ENCODE measurements at places on chromosomes 11 and 22.

DNA sequence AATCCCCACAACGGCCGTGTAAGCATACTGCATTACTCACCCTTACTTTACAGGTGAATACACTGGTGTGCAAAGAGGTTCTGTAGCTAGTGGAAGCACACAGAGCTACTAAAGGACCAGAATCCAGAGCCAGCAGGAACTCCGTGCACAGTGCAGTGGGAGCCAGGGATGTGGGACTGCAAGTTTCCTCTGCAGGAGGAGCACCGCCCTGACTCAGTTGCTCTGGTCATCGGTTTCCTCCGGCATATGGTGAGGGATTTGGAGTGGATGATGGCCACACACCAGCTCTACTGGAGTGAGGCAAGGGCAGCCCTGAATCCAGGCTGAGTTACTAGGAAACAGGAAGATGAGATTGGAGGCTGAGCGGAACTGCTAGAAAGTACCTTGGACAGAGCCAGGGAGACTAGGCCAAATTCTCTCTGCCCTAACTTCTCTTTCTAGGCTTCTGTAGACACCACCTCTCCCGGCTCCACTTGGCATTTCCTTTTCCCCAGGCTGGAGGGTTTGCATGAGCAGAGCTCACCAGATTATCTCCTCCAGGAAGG lies 18.2 kb upstream of the C22orf42 start:
- no peak for DNase-seq

DNA sequence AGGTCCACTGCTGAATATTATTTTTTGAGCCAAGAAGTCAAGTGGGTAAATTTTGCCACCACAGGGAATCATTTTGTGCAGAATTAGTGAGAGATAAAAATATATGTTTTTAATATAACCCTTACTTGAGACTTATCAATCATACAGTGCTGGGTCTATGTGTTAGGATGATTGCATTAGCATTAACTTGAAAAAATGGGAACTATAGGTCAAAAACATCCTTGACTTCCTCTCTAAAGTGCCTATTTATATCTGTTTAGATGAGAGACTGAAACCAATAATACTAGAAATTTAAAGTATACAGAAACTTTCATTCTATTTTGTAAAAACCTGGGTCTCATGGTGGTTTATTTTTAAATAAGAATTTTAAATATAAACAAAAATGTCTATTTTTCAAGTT lies 65.1 kb upstream of the CARD18 start:
- no peak for DNase-seq

DNA sequence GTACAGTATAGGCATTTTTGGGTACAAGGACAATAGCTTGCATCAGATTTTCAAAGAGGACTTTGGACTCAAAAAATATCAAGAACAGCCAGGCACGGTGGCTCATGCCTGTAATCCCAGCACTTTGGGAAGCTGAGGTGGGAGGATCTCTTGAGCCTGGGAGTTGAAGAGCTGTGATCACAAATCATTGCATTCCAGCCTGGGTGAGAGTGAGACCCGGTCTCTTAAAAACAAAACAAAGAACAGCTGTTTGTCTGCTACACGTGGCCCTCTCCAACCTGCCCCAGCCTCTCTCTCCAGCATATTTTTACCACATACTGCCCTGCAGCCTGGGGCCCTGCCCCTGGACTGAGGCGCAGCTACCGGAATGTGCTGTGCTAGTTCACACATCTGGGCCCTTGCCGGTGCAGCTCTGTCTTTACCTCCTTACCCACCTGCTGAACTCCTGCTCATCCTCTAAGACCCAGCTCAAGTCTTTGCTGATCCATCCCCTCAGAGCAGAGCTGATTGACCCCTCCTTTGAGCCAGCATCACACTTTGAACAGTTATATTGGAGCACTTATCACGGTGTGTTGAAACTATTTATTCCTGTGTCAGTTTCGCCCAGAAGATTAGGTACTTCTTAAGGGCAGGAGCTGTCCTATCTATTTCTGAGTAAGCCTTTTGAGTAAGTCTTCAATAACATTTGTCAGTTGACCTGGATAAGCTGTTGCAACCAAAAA lies 29.4 kb downstream of the GRIK4 start:
- DNase-seq = no peak

- peak; percentile 32 for DNase-seq
Measured at GRCh38 chr22:42299586-42300258, 29.3 kb upstream of the TCF20 start.

DNA sequence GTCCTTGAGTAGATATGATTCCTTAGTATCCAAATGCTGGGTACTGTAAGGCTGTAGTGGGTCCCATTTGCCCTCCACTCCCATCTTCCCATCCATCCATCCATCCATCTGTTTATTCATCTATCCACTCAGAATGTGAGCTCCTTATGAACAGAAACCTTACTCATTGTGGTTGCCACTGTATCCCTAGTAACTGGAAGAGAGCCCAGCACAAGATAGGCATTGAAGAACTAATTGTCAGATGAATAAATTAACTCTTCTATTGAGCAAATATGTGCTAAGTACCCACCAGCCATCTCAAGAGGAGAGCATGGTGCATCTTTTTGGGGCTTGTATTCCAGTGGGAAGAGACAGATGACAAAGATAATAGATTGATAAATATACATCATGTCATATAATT lies 86.4 kb upstream of the SEZ6L start:
- no peak for DNase-seq
